ENCODE measurements at places on chromosomes 6 and 20.

GRCh38 chr20:35496481-35496880 lies 33.0 kb downstream of the C20orf173 start:
- DNase-seq: no peak

GRCh38 chr6:74269600-74269858 lies 573.5 kb downstream of the CD109 start:
- no peak for DNase-seq

DNA sequence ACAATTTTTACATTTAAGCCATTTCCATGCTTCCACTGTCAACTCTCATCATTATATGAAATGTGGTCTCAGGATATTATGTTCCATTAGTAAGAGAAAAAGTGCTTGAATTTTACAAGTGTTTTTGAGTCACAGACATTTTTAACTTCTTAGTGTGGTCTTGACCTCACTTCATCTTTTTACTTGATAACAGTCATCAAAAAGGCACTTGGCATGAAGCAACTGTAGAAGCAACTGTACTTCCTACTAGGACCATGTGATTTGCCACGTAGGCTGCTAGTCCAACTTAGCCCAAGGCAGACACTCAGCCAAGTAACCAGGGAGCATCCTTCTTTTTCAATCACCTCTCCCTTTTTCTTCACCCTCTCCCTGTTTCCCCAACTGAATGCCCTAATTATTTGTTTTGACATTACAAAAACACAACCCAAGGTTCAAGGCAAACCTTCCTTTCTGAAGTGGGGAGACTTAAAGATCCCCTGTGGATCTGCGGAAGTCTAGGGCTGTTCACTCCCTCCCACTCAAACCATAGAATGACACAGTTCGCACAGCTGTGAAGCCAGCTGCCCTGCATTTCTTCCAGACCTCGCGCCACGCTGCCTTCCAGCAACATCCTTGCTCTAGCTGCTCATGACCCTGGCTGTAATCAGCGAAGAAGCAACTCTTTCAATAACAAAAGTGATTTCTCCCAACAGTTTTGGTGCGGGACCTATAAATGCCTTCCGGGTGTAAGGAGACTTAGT lies 45.0 kb downstream of the PHACTR1 start:
- DNase-seq: peak; percentile 94

DNA sequence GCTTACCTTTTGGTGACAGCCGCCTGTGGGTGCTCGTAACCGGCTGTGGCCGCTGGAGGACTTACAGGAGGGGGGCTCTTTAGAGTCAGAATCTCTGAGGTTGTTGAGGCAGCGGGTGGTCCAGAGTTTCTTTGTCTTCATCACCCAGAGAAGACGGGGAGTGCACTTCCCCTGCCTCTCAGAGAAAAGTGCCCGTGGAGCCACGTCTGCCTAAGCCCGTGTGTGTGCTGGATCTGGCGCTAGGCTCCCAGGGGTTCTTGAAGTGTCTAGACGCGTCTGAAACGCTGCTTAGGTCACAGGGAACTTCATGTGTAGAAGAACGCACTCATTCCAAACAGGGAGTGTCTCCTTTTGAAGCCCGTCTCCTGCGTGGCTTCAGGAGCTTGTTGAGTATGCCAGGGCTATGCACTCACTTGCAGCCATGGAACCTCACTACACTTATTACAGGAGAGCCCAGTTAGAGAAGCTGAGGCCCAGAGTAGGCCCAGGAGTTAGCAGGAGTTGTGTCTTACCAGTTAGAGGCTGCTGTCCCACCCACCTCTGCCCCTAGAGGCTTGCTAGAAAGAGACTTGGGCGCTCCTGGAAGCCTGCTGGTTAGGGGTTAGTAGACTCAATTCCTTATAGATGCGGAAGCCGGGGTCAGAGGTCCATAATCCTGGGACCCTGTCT lies 1.3 kb downstream of the LSM14B start:
- DNase-seq: peak; percentile 31

DNA sequence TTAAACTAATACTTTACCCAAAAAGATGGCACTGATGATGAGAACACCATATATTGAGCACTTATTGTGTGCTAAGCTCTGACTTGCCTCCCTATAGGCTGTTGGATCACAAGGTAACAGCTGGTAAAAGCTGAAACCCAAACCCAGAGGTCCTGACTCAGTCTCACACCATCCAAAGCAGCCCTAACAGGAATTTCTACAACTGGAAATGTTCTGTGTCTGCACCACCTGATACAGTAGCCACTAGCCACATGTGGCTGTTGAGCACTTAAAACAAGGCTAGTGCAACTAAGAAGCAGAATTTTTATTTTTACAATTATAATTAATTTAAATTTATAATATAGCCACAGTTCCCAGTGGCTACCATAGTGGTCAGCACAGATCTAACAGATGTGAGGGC lies 15.6 kb upstream of the MATN4 start:
- no peak for DNase-seq

GRCh38 chr6:44265722-44266233 lies 427 bp upstream of the NFKBIE start:
- DNase-seq: no peak

DNA sequence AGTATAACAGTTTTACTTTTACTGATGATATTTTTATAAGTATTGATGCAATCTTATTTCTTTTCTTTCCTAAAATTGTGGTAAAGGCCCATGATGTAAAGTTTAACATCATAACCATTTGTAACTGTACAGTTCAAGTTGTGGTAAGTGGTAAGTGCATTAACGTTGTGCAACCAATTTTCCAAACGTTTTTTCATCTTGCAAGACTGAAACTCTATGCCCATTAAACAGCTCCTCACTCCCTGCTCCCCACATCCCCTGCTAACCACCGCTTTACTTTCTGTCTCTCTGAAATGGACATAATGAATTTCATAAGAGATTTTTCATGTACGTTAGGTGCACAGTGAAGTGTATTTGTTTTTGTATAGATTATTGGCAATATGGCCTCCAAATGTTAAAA lies 106.0 kb downstream of the PACRG start:
- no peak for DNase-seq

- peak; percentile 85 for DNase-seq
Observed at GRCh38 chr6:44430326-44430725, 42.8 kb downstream of the CDC5L start.

GRCh38 chr6:114375541-114376192 lies 32.8 kb upstream of the HS3ST5 start:
- peak; percentile 14 for DNase-seq

GRCh38 chr6:46638650-46639049 lies 14.0 kb downstream of the CYP39A1 start:
- DNase-seq: no peak

GRCh38 chr6:129521946-129522345 lies 188.0 kb downstream of the ARHGAP18 start:
- DNase-seq: no peak

DNA sequence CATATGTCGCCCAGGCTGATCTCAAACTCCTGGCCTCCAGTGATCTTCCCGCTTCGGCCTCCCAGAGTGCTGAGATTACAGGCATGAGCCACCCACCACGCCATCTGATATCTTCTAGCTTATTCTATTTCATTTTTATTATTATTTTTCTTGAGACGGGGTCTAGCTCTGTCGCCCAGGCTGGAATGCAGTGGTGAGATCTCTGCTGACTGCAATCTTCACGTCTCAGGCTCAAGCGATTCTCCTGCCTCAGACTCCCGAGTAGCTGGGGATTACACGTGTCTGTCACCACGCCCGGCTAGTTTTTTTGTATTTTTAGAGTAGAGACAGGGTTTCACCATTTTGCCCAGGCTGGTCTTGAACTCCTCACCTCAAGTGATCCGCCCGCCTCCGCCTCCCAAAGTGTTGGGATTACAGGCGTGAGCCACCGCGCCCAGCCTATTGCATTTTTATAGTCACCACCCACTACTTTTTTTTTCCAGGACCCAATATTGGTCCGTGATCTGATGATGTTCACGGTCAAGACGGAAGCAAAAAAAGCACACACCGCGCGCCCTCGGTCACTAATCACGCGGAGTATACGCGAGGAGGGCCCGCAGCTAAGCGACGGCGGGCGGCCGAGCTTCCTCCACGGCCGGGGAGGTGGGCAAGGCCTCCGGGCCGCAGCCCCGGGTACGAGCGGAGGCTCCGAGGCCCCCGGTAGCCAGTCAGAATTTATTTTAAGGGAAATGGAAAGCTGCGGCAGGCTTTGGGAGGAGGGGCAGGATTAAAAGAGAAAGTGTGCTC lies 1.1 kb upstream of the LSM14B start:
- DNase-seq: no peak

- no peak for DNase-seq
Observed at GRCh38 chr6:121616406-121616805, 181.0 kb downstream of the GJA1 start.

GRCh38 chr20:4100679-4101078 lies 85.3 kb upstream of the RNF24 start:
- peak; percentile 18 for DNase-seq

DNA sequence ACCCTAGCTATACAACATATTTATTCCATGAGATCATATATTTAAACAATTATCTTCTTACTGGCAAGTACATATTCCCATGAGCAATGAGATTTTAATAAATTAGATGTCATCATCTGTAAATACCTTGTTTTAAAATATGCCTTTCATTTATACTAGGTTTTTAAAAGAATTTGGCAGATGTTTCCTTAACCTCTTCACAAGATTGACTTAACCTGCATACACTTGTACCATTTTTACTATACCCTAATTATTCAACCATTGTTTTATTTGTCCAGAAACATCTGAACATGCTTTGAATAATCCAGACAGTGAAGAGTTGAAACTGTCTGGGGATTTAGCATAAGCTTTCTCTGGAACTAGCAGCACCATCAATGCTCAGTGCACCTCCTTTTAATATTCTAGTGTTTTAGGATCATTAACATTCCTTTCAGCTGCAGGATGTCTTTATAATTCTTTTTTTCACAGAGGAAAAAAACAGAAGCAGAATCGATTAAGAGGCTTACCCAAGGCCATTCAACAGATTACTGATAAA lies 188.0 kb upstream of the TENT5A start:
- DNase-seq: peak; percentile 26

- no peak for DNase-seq
Observed at GRCh38 chr20:44135417-44136204, 51.4 kb downstream of the JPH2 start.

- DNase-seq: no peak
Observed at GRCh38 chr6:33947047-33947446, 143.2 kb upstream of the MLN start.

DNA sequence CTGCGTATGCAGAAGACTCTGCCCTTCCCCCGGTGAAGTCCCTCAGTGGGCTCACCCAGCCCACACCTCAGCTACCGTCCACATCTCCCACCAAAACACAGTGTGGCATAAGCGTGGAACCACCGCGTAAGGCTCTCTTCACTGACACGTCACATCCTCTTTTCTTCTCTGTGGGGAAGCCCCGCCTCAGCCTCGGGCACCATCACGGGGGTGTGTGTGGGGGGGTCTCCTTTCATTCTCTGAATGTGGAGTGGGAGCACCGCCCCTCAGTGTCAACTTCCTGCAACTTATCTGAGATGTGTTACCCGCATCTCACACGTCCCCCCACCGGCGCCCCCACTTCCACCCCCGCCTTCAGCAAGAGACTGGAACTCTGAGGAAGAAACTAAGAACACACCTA lies 388.4 kb upstream of the JARID2 start:
- no peak for DNase-seq

DNA sequence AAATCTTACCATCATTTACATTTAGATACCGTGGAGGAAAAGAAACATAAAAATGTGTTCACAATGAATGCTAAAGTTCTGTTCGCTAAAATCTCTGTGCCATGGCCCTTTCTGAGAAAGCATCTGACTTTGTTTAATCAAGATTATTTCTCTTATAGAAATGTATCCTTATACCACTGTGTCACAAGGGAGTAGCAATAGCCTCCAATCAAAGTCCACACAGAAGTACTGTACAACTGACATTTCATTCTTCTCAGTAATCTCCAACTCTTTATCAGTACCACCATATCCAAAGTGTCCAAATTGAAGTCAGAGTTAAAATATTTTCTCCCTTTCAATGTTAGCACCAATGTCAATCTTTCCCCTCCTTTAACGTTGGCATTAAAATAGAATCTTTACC lies 6.1 kb downstream of the FERMT1 start:
- DNase-seq: no peak

GRCh38 chr6:41859356-41859755 lies 35.8 kb downstream of the USP49 start:
- DNase-seq: no peak

GRCh38 chr20:52269321-52269720 lies 77.7 kb upstream of the ZFP64 start:
- peak; percentile 84 for DNase-seq

- DNase-seq: no peak
Observed at GRCh38 chr6:15001326-15001910, 244.5 kb upstream of the JARID2 start.

DNA sequence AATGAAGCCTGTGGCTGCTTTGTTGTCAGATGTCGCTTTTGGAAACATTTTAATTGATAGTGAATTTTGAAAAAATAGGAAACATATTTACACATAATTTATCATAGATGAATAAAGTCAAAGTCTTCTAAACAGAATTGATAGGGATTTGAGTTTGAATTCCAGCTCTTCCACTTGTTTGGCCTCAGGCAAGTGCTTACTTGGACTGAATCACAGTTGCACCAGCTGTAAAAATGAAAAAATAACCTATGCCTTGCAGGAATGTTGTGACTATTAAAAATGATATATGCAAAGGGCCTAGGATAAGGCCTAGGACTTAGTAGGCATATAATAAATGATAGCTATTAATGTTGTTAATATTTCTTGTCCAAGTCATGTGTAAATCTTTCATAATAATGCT lies 618.5 kb upstream of the MMS22L start:
- DNase-seq: no peak

GRCh38 chr20:36895036-36895435 lies 19.1 kb downstream of the TLDC2 start:
- DNase-seq: no peak

DNA sequence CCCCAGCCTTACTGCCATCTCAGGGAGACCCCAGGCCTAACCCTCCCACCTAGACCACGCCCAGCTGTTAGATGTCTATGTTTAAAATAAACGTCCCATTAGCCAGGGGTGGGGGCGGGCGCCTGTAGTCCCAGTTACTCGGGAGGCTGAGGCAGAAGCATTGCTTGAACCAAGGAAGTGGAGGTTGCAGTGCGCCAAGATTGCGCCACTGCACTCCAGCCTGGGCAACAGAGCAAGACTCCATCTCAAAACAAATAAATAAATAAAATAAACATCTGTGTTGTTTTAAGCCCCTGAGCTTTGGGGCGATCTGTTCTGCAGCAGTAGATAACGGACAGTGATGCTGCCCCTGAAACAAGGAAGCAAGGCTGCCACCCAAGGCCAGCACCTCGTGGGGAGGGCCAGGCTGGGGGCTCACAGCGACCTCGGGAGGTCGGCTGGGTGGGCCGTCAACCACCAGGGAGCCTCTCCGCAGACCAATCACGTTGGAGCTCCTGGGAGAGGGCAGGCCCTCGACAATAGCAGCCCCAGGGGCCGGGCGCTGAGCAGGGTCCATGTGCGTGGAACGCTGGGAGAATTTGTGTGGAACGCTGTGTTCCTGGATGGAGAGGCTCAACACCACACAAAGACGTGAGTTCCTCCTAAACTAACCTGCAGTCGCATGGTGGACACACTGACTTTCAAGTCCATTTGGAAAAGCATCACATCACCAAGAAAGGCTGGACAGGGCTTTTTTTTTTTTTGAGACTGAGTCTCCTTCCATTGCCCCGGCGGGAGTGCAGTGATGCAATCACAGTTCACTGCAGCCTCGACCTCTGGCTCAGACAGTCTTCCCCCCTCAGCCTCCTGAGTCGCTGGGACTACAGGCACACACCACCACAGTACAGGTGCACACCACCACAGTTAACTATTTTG lies 1.0 kb upstream of the HELZ2 start:
- DNase-seq: no peak

Measured in fibroblast of skin of abdomen (primary cell).